ENCODE measurements at places on chromosomes 12 and 14.

DNA sequence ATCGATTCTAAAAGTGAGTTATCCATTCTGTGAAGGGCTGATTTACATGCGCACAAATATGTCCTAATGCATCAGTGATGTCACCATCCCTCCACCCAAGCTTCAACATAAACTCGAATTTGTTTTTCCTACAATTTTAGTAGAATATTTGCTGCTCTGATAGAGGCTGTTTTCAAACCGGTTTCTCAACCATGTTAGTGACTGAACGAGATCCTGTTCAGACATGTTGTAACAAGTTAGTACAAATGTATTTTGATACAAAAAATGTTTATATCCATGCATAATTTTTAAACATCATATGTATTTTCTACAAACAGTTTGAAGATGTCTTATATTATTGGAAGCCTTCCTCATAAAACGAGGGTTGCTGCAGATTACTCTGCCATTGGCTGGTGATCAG, 12.7 kb upstream of the PRB2 start:
- DNase-seq = no peak

DNA sequence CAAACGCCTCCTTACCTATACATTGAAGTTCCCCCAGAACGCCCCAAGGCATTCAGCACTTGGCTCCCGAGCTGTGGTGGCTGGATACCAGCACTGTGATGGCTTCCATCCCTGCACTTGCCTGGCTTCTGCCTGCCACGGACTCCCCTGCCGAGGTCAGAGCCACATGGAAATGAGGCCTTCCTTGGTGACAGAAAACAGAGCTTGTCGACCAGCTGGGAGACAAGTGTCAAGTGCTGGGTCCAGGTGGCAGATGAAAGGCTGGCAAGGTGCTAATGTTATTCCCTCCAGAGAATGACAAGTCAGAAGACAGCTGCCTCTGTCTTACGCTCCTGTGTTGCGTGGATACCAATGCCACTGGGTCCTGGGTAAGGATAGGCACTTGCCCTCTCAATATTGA, 26.2 kb upstream of the GNG2 start:
- no peak for DNase-seq

- DNase-seq = no peak
These were observed 44.9 kb downstream of the KTN1 start for GRCh38 chr14:55624913-55625312.

DNA sequence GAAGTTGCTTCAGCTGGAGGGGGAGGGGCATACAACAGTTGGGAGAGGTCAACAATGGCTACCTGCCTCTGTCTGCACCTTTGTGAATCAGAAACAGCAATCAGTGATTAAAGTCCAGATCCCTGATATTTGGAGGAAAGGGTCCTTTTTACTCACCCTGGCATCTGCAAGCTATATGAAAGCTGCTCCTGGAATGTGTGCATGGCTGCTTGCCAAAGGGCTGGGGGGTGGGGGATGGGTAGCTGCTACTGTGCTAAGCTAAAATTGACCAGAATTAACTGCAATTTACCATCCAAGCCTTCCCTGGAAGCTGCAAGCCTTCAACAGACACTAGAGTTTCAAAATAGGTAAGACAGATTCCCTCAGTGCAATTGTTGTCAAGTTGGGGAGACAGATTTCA, 13.5 kb upstream of the GTF2A1 start:
- no peak for DNase-seq

DNA sequence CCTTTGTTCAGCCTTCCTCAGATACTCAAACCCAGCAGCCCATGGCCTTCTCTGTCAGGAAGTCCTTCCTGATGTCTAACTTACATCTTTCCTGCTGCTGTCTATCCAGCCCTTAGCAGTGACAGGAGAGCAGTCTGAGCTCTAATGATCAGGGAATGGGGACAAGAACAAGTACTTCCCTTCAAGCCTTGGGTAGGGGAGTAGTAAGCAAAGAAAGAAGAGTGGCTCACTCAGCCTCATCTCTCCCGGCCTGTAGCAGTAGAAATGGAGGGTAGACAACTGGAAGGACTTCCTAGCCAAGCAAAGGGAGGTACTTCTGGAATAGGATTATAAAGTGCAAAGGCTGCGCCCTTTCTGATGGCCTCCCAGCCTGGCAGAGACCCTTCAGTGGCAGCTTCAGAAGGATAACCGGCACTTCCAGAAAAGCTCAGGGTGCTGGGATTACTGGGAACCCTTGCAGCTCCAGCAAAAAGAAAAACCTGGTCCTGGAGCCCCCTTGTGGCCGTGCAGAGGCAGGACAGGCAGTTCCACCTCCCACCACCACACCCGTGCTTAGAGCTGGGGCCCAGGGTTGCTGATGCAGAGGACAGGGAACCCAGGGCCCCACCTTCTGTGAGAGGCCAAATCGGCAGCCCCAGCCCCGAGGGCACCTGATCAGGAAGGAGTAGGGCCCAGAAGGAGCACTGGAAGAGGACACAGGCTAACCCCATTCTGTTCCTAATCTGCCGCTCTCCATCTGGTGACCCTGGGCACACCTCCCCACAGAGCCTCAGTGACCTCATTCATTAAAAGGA, 12.4 kb upstream of the SMUG1 start:
- DNase-seq = peak; percentile 60

DNA sequence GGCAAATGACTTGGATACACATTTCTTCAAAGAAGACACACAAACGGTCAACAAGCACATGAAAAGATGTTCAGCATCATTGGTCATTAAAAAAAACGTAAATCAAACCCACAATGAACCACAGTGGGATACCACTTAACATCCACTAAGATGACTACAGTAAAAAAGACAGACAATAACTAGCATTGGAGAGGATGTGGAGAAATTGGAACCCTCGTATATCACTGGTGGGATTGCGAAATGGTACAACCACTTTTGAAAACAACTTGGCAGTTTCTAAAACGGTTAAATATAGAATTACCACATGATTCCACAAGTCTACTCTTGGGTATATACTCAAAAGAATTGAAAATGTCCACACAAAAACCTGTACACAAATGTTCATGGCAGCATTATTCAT, 25.2 kb upstream of the PPFIBP1 start:
- no peak for DNase-seq

- no peak for DNase-seq
These were observed 12.7 kb downstream of the TEP1 start for GRCh38 chr14:20400589-20400964.

Measured in effector memory CD8-positive, alpha-beta T cell (primary cell).